ENCODE measurements at places on chromosomes 1 and 21.

- no peak for DNase-seq
Observed at GRCh38 chr21:42299324-42300044, 15.7 kb downstream of the TFF3 start.

DNA sequence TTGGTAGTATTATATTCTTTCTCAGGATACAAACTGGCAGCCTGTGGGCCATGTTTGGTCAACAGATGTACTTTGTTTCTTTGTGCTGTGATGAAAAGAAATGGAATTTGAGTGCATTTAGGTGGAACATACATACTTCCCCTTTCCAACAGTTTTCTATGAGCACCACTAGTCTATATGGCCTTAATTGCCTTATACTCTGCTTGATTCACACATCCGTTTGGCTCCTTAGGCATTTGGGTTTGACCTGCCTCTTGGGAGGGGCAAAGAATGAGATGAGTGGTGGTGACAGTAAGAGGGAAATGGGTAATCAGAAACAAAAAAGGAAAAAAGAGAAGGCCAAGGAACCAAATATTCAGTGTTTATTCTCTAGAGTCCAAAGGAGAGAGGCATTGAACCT, 17.0 kb downstream of the CFAP126 start:
- DNase-seq: no peak

DNA sequence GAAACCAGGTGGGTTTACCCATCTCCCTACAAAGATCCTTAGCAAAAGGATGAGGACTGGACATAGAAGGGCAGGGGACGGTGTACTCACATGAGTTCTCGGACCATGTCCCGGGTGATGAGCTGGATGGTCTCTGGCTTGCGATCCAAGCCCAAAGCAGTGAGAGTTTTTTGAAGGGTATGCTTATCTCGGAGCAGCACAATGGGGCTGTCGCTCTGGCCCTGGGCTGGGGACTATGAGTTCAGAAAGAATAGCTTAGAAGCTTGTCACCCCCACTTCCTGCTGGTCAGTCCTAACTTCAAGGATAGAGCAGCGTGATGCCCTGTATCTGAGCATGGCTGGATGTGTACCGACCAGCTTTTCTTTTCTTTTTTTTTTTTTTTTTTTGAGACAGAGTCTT, 9.6 kb downstream of the CFAP45 start:
- DNase-seq: no peak

GRCh38 chr1:75233302-75233929, 99.2 kb downstream of the LHX8 start:
- DNase-seq: peak; percentile 18

GRCh38 chr21:43286196-43286595, 117.4 kb downstream of the CRYAA start:
- no peak for DNase-seq

DNA sequence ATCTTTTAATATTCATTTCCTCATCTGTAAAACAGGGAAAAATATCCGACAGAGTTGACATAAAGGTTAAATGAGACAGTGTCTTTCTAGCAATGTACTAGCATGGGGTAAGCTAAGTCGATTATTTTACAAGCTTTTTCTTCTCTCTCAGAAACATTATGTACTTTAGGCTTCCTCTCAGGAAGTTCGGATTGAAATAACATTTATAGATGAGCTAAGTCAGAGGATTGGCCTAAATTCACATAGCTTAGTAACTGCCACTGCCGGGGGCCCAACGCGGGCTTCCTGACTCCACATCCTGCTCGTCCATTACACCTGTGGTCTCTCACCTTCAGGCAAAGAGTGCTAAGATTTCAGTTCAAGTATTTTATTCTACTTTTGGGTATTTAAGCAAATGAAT, 462.3 kb upstream of the NFIA start:
- DNase-seq: no peak

DNA sequence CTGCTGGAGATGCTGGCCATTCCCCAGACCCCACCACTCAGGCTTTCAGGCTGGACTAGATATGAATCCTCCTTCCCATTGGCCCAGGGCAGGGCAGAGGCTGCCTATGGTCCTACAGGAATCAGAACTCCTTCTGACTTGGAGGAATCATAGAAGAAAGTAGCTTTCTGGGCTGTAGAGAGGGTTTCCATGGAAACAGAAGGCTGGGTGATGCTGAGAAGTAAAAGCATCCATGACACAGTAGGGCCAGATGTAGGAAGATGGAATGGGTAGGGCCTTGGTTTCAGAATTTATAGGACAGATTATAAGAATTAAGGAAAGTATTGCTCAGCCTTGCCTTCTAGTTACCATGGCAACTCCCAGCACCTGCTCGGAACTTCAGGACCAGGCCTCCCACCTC, 9.0 kb downstream of the NT5C1A start:
- no peak for DNase-seq

GRCh38 chr1:39812913-39813312, 24.2 kb upstream of the BMP8B start:
- no peak for DNase-seq

DNA sequence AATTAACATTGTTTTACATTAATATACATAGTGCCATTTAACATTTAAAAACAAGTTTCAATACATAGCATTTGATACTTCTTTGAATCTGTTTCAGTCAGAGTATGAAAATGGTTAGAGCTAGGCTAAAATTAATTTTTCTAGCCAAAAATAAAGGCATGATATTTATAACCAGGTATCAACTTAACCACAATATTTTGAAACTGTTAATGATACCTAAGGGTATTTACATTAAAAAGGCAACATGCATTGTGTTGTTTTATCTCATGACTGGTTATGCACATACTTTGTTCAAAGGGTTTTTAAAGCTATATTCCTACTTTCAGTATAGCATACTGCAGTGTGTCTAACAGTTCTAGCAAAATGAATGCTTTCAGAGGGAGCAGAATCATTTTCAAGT, 130.0 kb downstream of the HS2ST1 start:
- DNase-seq: no peak

DNA sequence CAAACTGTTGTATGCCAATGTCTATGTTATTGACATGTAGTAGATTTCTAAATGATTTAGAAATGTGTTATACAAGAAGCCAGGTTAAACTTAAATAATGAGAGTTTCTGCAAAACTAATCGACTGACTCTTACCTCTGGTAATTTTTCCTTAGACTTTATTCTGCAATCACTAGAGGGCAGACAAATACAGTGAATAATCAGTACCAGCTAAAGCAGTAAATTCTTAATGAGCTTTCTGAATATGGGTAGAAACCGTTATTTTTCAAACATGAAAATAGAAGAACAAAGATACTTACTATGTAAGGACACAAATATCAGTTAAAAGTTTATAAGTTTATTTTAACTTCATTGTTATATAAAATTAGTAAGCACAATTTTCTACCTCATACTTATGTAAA, 97.9 kb upstream of the RGS1 start:
- DNase-seq: peak; percentile 64

- no peak for DNase-seq
Observed at GRCh38 chr21:16040601-16041000, 310.8 kb downstream of the USP25 start.

GRCh38 chr1:180501865-180502360, 464 bp downstream of the ACBD6 start:
- DNase-seq: no peak

GRCh38 chr1:97144527-97144926, 422.9 kb downstream of the PTBP2 start:
- DNase-seq: no peak

DNA sequence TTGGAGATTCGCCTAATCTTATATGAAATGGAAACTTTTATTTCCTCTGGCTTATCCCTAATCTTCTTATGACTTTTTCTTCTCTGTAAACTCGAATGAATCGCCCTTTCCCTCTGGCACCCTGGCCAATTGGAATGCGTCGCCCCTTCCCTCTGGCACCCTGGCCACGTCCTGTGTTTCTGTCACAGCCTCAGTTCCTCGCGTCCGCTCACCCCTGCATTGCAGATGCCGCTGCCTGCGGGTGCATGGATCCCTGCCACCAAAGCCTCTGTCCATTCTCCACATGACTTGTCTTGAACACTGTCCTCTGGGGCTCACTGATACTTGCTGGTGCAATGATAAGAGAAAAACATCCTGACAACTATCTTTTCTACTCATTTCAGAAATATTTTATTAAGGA, 104.6 kb downstream of the ADARB1 start:
- DNase-seq: no peak

- no peak for DNase-seq
Observed at GRCh38 chr1:86176226-86176625, 19.7 kb upstream of the COL24A1 start.

- DNase-seq: no peak
Observed at GRCh38 chr1:116466810-116467557, 93.9 kb downstream of the ATP1A1 start.

- no peak for DNase-seq
Observed at GRCh38 chr1:86218859-86219258, 62.3 kb upstream of the COL24A1 start.

- no peak for DNase-seq
Observed at GRCh38 chr21:14308234-14308633, 74.7 kb downstream of the HSPA13 start.

DNA sequence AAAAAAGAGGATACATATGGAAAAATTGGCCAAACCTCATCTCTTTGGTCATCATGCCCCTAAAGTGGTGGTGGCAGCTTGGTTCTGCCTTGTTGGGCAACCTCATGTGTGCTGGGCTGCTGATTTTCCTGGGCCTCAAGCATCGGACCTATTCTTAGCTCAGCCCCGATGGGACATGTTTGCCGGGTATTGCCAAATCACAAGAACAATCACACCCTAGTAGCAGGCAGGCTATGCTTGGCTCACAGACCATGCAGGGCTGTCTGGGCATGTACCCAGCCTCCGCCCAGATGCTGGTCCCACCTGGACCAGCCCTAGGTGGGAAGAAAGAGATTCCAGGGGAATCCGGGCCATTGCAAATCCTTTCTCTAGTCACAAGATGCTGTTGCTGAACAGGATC, 189.4 kb upstream of the FGGY start:
- no peak for DNase-seq

- peak; percentile 24 for DNase-seq
Observed at GRCh38 chr1:175725684-175726083, 17.7 kb downstream of the TNR start.

DNA sequence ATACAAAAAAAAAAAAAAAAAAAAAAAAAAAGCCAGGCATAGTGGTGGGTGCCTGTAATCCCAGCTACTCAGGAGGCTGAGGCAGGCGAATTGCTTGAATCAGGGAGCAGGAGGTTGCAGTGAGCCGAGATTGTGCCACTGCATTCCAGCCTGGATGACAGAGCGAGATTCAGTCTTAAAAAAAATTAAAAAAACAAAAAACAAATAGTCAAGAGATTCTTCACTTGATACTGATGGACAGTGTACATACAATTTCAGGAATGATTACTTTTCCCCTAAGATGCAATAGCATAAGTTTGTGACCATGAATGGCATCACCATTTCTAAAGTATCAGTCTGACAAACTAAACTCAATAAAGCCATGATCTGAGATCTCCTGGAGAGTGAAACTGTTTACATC, 60.8 kb upstream of the IVNS1ABP start:
- DNase-seq: no peak

DNA sequence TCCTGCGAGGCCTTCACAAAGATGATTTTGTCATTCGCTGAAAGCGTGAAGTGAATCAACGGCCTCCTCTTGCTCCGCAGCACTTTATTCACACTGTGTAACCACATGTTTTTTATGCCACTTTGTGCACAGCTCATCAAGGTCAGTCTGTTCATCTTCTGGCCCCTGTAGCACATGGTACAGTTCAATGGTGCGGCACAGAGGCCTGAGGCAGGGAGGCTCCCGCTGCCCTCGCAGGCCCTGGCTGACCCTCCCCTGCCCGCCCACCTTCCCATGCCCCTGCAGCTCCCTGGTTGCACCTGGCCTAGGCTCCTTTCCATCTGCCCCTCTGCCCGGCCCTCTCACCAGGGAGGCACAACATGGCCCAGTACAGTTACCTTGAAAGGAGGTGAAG, 87.5 kb downstream of the CD247 start:
- DNase-seq: no peak

GRCh38 chr1:92563457-92564216, 76.9 kb upstream of the GFI1 start:
- DNase-seq: no peak

GRCh38 chr21:29053656-29054055, 19.8 kb downstream of the CCT8 start:
- DNase-seq: no peak

- no peak for DNase-seq
Observed at GRCh38 chr1:167676916-167677848, 44.6 kb upstream of the MPZL1 start.

GRCh38 chr1:208183977-208184911, 59.9 kb downstream of the PLXNA2 start:
- DNase-seq: peak; percentile 99

DNA sequence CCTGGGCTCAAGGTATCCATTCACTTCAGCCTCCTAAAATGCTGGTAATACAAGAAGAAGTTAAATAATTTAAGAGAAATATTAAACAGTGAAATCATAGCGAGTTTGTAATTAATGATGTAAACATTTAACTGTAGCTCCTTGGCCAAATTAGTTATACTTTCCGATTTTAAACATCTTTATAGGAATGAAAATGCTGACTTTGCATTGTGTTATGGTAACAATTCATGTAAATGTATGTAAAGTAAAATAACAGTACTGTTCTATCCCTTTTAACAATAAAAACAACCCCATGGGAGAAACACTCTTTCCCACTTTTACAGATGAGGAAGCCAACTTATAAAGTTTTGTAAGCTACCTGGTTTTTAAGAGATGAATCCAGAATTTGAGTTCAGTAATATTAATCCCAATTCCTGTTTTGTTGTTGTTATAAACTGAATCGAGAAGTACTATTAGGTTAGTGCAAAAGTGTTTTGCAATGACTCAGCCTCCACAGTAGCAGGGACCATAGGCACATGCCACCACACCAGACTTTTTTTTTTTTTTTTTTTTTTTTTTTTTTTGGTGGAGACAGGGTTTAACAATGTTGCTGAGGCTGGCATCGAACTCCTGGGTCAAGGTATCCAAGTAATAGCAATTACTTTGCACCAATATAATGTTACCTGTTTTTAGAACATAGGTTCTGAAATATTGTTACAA, 1360.4 kb downstream of the BRINP3 start:
- no peak for DNase-seq

DNA sequence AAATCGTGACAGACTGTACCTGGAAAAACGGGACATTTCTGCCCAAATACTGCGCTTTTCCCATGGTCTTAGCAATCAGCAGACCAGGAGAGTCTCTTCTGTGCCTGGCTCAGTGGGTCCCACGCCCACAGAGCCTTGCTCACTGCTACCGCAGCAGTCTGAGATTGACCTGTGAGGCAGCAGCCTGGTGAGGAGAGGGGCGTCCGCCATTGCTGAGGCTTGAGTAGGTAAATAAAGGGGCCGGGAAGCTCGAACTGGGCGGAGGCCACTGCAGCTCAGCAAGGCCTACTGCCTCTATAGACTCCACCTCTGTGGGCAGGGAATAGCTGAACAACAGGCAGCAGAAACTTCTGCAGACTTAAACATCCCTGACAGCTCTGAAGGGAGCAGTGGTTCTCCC, 203.1 kb downstream of the DENND1B start:
- no peak for DNase-seq

All from umbilical cord (tissue), 2 donors.